ENCODE measurements at places on chromosomes 5 and 9.

DNA sequence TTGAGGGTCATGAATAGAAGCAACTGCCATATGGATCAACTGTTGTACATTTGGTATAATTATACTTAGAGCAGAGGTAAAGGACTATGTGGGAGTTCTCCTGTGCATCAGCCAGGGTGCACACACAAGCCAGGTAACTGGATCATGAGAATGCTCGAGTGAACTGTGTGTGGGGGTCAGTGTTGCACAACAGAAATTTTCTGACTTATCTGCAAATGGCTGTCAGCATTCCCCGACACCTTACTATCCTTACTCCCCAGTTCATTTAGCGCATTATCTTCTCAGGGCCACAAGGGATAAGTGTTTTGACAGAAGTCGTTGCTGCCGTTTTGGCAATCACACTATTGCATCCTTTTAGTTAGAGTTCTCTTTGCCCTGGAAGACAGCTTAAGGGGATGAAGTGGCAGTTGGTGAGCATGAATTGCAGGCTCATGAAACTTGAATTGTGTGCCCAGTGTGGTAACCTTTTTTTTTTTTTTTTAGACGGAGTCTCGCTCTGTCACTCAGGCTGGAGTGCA lies 1.7 kb downstream of the CANX start:
- DNase-seq: no peak

DNA sequence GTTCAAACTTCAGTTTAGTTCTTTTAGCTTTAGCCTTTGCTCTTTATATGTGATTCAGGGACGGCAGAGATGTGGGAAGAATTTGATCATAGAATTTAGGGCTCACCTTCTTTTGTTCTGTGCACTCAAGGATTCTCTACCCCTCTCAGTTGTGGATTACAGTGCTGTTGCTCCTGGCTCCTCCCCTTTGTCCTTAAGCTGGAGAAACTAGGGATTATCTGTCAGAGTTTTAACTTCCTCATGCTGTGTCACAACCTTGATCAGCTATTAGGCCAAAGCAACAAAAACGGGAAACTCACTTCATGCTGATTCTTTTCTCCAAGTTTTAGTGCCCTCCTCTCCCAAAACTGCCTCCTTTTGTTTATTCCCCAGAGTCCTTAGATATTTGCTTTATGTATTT lies 13.0 kb upstream of the PCDHAC2 start:
- no peak for DNase-seq

- DNase-seq: no peak
Measured at GRCh38 chr9:124174433-124174832, 83.3 kb upstream of the NEK6 start.

- DNase-seq: no peak
Measured at GRCh38 chr5:999724-1000123, 8.9 kb upstream of the NKD2 start.

DNA sequence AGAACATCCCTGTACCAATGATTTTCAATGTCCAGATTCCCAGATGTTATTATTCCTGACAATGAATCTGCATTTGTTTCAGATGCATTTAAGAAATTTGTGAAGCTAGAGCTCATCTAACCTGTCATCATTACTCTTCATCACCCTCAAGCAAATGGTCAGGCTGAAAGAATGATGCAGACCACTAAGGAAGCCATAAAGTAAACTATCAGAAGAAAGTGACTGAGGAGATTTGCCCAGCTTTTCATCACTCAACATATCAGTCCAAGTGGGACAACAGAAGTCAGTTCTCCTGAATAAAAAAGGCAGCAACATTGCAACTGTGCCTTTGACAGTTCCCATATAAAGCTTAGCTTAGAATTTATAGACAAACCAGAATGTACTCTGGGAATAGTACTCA lies 419.9 kb downstream of the PDE4D start:
- no peak for DNase-seq

GRCh38 chr9:131087354-131087893 lies 8.9 kb upstream of the AIF1L start:
- peak; percentile 63 for DNase-seq

- no peak for DNase-seq
Measured at GRCh38 chr5:74122979-74123590, 497.1 kb downstream of the ARHGEF28 start.

- no peak for DNase-seq
Measured at GRCh38 chr9:107784235-107784958, 294.8 kb upstream of the KLF4 start.

GRCh38 chr5:154732212-154732611 lies 23.0 kb upstream of the LARP1 start:
- DNase-seq: no peak

DNA sequence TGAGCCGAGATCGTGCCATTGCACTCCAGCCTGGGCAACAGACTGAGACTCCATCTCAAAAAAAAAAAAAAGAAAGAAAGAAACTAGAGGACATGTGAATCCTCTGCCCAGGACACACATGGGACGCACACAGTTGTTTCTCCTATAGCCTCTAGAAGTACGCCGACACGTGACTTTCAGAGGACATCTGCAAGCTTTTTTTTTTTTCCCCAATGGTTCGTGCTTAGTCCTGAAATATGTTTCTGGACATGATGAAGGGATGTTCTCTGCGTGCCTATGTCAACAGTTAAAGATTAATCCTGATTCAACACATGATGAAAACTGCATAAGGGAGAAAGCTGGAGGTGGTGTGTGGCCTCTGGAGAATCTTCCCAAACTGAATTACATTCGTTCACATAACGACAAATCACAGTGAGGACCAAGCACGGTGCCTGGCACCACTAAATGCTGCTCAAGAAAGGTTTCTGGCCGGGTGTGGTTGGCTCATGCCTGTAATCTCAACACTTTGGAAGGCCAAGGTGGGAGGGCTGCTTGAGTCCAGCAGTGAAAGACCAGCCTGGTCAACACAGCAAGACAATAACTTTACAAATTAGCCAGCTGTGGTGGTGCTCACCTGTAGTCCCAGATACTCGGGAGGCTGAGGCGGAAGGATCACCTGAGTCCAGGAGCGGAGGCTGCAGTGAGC lies 9.8 kb downstream of the COL23A1 start:
- no peak for DNase-seq

DNA sequence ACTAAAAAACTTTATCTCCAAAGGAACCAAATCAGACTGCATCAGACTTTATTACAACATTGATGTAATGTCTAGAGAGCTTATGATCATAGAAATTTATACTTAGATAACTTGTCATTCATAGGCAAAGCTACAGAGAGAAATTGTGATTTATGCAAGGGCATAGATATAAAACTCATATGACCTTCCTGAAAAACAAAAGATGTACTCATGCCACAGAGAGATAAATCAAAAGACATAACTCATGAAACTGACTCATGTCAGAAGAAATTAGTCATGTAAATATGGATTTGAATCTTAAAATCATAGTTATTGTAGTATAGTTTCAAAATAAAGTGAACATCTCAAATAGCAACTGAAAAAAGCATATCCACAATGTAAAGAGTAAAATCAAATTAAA lies 186.2 kb downstream of the GABBR2 start:
- DNase-seq: no peak

GRCh38 chr9:109182940-109183798 lies 16.1 kb upstream of the FRRS1L start:
- peak; percentile 26 for DNase-seq

DNA sequence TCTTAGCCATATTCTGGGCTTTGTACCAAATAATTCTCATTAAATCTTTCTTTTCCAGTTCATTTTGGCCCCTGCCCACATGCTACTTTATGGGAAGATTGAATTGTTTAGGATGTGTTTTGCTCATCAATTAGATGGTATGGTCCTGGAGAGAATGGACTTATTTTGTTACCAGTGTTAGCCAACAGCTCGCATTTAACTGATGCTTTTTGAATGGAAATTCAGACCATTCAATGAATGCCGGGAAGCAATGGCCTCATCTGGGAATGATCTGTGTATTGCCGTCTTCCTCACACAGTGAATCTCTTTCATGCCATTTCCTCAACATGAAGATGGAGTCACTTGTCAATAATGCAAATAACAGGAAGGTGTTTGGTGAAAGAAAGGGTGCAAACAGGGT lies 370.6 kb upstream of the PIK3R1 start:
- DNase-seq: no peak

DNA sequence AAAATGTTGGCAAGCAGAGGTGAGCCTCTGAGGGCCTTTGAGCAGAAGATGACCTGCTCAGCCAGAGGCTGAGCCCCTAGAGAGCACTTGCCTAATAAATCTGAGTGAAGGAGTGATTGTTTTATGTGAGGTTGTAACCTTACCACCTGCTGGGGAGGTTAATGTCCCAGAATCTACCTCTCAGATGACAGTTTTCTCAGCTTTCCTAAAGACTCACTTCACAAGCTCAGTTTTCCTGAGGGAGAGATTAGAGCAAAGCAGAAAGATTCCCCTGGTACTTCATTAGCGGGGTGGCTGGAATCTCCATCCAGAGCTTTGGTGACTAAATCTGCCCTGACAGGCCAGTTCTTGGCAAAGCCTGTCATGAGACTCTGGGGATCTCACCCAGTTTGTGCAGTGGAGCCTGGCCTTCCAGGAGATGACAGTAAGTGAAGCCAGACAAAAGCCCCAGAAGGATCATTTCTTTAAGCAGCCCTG lies 48.8 kb upstream of the GALNT10 start:
- DNase-seq: no peak

DNA sequence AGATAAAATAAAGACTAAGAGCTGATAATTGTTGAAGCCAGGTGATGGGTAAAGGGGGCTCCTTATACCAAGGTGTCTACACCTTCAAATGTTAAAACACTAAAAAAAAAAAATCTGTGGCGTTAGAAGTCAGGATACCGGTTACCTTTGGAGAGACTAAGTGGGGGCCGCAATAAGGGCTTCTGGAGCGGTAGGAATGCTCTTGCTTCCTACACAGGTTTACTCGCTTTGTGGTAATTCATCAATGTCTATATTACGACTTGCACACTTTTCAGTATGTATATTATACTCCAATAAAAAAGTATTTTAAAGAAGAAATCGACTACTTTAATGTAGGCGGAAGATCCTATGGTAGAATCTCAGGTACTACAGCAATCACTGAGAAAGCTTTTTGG lies 12.5 kb downstream of the MRPS27 start:
- no peak for DNase-seq

DNA sequence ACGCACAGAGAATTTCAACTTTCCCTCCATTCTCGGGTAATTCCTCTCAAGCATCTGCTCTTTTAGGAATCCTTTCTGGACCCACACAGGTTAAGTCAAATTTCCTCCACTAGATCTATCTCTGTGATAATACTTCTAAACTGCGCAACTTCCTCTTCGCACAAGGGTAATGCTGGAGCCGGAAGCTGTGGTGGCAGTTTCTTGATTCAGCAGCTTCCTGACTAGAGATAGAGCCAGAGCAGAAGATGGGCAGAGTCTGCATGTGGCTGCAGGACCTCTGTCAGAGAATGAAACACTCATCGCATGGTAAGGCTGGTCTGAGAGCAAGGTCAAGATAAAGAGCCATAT lies 11.1 kb upstream of the CDC42SE2 start:
- no peak for DNase-seq

GRCh38 chr5:72255237-72255636 lies 64.8 kb downstream of the MRPS27 start:
- no peak for DNase-seq

DNA sequence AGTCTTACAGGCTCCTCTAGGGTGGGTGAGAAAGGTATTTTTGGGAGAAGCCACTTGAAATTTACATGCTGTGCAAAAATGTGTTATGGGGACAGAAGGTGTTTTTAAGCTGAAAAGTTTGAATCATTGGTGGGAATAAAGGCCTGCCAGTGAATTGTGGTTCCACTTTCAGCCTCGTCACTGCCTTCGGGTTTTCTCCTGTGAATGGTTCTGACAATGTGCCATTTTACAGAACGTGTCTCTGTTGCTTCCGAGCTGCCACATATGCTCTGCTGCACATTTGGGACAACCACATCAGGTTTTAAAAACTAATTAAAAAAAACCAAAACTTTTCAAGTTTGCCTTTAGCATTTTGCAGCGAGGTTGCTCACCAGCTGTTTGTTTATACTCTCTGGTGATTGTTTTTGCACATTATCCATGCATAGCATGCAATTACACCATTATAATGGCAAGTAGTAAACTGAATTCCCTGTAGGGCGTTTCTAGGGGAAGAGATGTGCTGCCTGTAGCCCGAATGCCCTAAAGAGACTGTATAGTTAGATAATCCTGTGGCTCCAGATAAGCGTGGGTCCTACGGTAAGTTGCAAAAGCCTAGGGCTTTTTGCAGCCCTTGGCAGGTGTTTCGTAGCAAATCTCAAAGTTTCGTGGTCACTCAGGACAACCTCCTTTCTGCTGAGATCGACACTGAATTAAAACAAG lies 40.1 kb upstream of the SUB1 start:
- DNase-seq: no peak

DNA sequence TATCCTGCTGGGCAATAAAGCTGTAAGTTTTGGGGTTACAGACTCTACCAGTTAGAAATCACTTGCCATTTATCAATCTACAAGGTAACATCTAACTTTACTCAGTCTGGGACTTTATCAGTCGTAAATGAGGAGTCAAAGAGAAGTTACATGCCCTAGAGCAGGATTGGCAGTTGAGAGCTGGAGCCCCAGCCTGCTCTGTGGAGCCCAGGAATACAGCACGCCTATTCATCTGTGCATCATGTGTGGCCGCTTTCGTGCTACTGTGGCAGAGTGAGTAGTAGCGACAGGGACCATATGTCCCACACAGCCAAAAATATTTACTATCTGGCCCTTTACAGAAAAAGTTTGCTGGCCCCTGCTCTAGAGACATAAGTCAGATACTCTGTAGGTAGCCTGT lies 152.5 kb upstream of the NTRK2 start:
- no peak for DNase-seq

DNA sequence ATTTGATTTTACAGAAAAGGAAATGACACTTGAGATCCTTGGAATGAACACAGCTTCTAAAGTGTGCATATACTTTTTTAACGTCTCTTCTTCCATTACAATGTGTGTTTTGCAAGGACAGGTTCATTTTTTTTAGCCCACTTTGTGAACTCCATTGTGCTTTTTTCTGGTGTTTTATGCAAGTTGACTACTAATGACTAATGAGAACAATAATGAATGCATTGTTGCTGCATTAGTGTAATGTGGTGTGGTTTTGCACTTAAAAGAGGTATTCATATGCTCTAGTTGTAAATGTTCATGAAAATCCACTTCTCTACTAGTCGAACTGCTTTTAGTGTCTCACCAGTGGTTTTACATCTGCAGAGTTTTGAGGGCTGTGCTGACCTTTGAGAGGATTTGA lies 93.6 kb downstream of the UHRF2 start:
- DNase-seq: no peak

DNA sequence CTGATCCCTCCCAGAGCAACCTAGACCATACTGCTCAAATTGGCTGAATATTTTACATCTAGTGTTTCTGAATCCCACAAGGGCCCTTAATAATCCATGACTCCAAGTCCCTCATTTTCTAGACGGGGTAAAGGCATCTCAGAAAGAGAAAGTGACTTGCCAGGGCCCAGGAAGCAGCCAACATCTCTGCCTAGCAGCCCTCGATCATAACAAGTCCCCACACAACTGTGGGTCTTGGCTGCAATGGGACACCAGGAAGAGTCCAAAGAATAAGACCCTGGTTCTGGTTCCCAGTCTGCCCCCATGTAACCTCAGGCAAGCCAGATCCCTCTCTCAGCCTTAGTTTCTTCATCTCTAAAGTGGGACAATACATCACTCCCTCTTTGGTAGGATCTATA lies 6.3 kb downstream of the ANXA6 start:
- no peak for DNase-seq
